ENCODE measurements at places on chromosomes 3 and 15.

GRCh38 chr3:130823241-130823884 is 70.5 kb upstream of the ATP2C1 start:
- DNase-seq, result no peak

DNA sequence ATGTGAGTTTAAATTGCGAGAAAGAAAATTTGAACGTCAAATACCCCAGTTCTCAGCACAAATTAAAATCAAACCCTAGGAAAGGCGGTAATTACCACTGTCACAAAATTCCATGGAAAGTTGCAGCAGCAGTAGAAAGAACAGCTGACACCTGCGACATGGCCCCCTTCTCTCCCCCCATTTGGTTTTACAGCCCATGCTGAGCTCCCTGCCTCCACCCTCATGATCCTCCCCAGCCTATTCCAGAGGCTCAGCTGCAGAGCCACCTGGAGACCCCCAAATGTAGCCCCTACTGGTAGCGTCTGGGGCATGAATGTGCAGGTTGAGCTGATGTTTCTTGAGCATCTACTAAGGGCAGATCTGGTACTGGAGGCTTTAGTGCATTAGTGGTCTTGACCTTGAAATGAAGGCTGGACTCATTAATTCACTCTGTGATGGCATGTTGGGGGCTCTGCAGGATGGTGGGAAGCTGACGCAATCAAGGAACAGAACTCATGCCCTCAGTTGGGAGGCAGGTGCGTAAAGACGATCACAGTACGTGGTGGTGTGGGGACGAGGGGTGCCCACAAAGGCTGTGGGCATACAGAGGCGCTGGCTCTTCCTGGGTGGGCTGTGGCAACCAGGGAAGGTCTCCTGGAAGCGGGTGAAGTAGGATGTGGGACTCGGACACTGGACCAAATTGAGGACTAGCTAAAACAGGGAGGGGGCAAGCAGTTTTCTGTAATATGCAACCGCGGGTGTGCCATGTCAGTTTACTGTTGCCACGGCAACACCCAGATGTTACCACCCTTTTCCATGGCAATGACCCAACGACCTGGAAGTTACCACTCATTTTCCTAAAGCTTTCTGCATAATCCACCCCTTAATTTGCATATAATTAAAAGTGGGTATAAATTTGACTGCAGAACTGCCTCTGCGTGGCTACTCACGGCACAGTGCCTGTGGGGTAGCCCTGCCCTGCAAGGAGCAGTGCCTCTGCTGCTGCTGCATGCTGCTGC is 39.8 kb downstream of the PRKCD start:
- no peak for DNase-seq

DNA sequence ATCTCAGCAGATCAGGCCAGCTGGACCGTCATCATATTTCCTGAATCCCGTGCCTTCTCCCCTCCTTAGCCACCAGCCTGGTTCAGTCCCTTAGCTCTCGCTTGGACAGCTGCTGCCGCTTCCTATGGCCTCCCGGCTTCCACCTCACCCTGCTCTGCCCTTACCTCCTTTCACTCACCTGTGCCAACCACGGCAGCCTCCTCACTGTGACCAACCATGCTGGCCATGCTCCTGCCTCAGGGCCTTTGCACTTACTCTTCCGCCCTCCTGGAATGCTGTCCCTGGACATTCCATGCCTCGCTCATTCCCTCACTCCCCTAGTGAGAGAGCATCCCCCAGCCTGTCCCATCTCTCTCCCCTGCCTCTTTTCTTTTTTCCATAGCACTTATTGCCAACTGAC is 19.2 kb downstream of the GRIP2 start:
- no peak for DNase-seq

DNA sequence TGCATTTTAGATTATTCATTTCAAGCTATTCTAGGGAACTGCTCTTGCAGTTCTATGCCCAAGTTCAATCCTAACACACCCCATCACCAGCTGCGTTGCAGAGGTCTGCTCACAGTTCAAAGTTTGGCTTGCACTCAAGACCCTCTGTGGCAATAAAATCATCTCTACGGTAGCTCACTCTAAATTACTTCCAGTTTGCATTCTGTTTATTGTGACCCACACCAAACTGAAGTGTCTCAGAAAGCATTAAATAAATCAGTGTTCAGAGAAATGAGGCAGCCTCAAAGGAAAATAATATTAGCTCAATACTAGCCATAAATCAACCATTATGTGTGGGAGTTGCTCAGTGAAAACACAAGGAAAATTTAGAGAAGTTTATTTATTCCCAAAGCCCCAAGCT is 250.3 kb downstream of the MAGI1 start:
- DNase-seq, result no peak

- no peak for DNase-seq
These were observed 276.6 kb upstream of the THBS1 start for GRCh38 chr15:39304201-39304841.

- DNase-seq, result no peak
These were observed 216.1 kb downstream of the THRB start for GRCh38 chr3:24278543-24278942.

- no peak for DNase-seq
These were observed 208.4 kb upstream of the KBTBD8 start for GRCh38 chr3:66789580-66790237.

GRCh38 chr15:92383519-92384324 is 10.0 kb upstream of the ST8SIA2 start:
- DNase-seq, result peak; percentile 28

GRCh38 chr15:63605036-63605435 is 7.8 kb downstream of the FBXL22 start:
- DNase-seq, result no peak

- peak; percentile 68 for DNase-seq
These were observed 10.8 kb downstream of the CMTM8 start for GRCh38 chr3:32249184-32249782.

DNA sequence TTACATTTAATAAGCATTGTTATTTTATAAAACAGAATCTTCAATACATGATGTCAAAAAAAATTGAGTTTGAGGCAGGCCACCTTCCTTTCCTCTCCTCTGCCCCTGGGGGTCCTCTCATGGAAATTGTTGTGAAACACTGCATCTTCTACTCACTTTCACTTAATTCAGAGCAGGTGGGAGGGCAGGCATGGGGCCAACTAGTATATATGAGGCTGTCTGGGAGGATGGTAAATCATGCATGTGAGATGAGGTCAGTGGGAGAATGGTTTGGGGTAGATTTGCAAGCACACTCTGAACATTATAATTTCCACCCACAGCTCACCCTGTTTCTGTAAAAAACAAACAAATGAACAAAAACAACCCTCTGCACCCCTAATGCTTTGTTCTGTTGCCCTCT is 10.4 kb upstream of the CCDC14 start:
- DNase-seq, result no peak

DNA sequence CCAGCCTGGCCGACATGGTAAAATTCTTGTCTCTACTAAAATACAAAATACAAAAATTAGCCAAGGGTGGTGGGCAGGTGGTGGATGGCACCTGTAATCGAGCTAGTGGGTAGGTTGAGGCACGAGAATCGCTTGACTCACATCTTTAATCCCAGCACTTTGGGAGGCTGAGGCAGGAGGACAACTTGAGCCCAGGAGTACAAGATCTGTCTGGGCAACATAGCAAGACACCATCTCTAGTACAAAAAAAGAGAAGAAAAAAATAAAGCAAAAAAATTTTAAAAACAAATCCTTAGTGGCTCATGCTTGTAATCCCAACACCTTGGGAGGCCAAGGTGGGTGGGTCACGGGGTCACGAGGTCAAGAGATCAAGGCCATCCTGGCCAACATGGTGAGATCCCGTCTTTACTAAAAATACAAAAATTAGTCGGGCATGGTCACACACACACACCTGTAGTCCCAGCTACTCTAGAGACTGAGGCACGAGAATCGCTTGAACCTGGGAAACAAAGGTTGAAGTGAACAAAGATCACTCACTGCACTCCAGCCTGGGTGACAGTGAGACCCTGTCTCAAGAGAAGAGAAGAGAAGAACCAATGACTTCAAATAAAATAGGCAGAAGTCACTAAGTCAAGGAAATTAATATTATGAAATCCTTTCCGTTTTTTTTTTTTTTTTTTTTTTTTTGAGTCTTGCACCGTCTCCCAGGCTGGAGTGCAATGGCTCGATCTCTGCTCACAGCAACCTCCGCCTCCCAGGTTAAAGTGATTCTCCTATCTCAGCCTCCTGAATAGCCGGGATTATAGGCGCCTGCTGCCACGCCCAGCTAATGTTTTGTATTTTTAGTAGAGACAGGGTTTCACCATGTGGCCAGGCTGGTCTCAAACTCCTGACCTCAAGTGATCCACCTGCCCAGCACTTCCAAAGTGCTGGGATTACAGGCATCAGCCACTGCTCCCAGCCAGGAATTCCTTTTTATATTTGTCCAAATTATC is 4.9 kb downstream of the RHOA start:
- no peak for DNase-seq

GRCh38 chr15:83653639-83654378 is at the start of gene ADAMTSL3:
ADAMTSL3 (plus strand) TSS chr15:83654123; CDS start chr15:83655762, 1,639 bp downstream.
- no peak for DNase-seq

DNA sequence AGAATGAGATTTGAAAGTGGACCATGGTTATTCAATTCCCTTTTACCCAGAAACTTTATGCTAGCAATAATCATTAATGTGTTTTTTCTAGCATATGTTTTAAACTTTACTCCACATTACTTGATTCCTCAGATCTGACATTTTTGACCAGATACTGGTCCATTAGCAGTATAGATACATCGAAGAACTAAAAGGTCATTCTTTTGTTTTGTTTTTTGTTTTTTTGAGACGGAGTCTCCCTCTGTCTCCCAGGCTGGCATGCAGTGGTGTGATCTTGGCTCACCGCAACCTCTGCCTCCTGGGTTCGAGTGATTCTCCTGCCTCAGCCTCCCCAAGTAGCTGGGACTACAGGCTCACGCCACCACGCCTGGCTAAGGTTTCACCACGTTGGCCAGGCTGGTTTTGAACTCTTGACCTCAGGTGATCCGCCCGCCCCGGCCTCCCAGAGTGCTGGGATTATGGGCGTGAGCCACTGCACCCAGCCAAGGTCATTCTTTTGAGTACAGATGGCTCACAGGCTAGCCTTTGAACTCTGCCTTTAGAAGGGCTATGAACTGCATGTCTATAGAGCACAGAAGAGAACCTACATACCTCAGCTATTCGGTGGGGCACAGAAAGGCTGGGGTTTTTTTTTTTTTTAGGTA is 28.6 kb downstream of the CHP1 start:
- no peak for DNase-seq

DNA sequence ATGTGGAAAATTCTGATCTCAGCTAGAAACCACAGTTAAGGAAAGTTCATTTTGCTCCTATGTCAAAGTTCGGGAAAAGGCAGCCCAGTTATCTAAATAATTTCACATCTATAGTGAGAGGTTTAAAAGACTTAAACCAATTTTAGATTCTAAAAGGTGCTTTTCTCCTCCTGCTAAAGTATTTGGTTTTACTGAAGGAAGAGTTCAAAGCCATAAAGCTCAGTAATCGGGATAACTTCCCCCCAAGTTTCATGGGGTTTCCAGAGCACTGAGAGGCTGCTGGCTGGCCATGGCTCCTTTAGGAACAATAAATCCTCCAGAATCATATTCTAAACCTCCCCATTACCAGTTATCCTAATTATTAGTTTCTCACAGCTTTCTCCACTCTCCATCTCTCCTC is 38.2 kb downstream of the ZIC4 start:
- DNase-seq, result no peak

DNA sequence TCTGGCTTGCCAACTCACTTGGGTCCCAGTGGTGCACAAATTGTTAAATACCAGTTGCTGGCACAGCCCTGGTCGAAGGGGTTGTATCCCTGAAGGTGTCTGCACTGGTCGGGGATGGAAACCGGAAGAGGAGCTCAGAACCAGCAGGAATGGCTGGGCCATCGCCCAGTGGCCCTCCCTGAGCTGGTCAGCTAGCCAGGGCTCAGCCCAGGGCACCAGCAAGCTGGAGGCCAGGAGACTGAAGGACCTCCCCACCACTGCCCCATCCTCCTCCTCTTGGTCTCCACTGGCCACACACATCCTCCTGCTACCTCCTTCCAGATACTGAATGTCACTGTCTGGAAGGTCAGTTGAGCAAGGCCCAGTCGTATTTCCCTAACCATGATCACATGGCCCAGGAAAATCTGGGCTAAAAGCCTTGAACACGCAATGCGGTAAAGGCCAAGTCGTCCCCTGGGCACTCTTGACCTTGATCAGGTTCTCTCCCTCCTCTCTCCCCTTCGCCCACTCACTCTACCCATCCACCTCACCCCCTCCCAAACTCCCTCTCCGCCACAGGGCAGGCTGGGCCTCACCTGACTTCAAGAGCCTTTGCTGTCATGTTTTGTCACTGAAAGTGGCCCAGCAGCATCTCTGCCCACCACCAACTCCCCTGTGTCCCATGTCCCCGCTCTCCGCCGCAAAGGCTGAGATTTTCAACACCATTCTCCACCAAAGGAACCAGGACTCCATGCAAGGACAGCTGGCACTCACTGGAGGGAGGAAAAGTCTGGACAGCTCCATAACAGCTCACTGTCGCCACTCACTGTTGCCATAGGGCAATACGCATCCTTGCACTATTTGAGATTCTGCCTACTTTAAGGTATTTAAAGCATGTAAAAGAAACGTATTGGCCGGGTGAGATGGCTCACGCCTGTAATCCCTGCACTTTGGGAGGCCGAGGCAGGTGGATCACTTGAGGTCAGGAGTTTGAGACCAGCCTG is 12.1 kb downstream of the ZDHHC19 start:
- DNase-seq, result no peak

DNA sequence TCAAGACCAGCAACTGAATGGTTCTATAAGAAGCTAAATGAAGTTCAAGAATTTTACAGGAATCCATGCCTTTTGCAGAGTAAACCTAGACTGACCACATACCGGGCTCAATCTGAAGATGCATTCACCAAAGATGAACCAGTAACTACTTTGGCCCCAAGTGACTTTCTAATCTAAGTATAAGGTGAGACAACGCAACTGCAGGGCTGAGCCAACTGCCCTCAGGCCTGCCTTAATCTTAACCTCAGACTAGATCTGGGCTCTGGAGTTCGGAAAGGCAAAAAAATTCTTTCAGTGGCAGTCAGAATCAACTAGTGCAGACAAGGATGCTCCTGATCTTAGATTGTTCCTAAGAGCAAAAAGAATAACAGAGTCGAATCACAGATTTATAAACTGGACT is 48.3 kb downstream of the EXD1 start:
- DNase-seq, result no peak

GRCh38 chr3:114718071-114718897 is 424.5 kb downstream of the TIGIT start:
- no peak for DNase-seq

DNA sequence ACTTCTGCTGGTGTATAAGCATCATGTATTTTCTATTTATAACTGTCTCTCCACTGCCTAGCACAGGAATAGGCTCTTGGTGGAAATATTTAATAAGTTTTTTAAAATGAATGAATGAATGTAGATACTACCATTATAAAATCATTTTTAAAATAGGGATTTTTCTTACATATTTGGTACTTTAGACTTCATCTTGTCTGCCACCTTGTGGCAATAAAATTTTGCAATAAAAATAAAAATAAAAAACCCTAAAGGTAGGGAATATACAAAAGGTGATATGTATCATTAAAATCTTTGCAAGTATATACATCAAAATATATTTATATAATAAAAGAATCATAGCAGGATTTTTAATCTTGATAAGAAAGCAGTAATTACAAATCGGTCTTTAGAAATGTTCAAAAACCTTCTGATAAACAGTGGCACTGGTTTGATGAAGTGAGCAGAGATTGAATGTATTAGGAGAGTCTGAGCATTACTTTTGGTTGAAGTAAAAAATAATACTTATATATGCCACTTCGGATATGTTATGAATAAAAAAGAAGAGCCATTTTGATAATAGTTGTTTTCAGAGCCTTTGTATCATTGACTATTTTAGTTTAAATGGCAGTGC is 95.2 kb downstream of the SPATA16 start:
- peak; percentile 22 for DNase-seq

- DNase-seq, result no peak
These were observed 181.4 kb downstream of the GAP43 start for GRCh38 chr3:115804713-115805119.

- DNase-seq, result no peak
These were observed 354.5 kb upstream of the THBS1 start for GRCh38 chr15:39226169-39226937.
